ENCODE measurements at places on chromosomes 6 and 20.

- DNase-seq = peak; percentile 31
Measured at GRCh38 chr6:136550045-136550329, 235 bp downstream of the MAP7 start.

- DNase-seq = no peak
Measured at GRCh38 chr6:119647309-119647708, 297.7 kb upstream of the MAN1A1 start.

DNA sequence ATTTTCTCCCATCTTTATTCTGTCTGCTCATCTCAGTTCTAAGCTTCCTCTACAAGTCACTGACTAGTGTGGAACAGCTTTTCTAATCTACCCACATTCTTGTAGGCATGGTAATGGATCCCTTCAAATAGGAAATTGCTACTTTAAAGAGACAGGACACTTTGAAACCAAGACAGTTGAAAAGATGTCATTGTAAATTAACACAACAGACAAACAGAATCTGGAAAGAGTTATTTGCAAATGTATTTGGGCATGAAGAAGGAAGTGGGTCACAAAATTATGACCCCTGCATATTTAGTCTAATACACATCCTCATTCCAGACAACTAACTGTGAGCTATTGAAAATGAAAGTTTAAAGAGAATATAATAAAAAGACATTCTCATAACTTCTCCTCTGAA, 298.2 kb upstream of the MARCKS start:
- DNase-seq = no peak

DNA sequence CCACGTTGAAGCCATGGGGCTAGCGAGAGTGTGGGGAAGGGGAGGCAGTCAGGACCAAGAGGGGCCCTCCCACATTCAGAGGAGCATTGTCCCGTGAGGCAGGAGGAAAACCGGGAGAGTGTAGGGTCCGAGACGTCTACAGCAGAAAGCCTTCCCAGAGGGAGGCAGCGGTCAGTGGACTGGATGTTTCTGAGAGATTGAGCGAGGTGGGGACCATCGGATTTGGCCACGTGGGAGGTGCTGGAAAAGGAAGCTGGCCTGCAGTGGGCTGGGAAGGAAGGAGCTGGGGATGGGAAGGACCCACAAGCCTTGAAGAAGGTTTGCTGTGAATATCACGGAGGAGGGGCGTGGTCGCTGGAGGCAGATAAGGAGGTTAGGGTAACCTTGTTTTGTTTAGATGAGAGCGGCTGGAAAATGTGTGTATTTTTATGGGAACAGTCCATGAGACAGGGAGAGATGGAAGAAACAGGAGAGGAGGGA, 119.0 kb upstream of the RNF24 start:
- no peak for DNase-seq

DNA sequence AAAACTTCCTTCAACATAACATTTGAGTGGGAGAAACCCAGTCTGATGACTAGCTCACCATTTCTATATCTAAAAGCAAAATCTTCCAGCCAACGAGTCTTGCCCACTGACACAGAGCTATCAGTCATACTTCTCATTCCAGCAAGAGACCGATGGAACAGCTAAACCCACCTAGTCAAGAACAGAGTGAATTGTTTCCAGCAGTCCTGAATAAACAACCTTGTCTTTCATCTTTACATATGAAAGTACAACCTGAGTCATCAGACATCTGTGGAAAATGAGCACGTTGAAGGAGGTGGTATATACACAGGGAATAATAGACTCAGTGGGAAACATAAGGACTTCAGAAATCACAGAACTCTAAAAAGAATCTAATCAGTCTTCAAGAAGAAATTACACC, 23.8 kb downstream of the NRSN1 start:
- DNase-seq = no peak

- no peak for DNase-seq
Measured at GRCh38 chr6:43851204-43851865, 81.3 kb downstream of the VEGFA start.

DNA sequence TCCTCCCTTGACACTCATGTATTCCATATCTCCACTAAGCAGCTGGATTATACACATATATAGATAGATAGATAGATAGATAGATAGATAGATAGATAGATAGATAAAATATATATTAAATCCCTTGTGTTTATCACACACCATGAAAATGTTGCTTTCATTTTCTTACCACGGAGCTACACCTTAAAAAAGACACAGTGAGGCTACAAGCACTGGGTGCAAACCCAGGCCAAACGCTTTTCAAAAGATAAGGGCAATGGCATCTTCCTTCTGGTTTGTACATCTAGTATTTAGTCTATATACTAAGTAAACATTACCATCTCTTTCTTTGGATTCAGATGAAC, 377.1 kb downstream of the ESR1 start:
- DNase-seq = no peak

DNA sequence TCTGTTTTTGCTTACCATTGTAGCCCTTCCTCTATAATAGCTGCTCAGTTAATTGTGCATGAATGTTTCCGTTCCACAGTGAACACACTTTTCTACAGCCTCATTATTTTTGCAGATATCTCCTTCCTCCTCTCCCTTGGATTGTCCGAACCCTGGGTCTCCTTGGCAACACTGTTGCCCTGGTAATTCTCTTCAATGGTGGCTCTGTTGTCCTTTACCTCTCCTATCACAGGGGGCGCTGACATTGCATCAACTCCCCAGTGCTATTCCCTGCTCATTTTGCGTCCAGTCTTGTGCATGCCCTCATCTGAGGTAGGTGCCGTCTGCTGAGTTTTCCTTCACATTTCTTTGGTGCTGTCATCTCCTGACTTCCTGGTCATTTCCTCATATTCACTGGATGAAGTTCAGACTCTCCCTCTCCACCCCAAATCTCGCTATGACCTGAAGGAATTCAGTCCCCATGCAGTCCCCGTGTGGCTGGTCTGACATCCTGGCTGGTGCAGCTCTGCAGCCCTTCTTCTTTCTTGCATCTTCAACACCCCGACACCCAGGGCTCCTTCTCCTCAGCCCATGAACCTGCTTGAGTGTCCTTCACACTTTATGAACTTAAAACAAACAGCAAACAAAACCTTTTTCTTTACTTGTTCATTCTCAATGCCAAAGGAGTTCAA, 21.1 kb downstream of the PHACTR2 start:
- no peak for DNase-seq

DNA sequence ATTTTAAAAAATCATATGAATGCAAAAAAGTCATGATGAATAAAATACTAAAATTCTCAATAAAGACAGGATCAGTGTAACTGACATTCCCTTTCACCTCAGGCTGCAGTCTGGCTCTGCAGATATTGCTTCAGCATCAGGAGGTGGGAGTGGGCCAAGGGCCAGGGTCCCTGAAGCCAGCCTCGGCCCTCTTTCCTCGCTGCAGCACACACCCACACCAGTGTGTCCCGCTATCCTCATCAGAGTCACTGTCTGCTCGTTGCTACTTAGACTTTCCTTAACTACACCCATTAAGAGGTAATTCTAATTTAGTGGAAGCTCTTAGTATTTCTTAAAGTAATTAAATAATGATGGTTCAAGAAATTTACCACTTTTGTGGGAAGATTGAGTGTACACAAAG, 298.2 kb downstream of the UBE3D start:
- no peak for DNase-seq

DNA sequence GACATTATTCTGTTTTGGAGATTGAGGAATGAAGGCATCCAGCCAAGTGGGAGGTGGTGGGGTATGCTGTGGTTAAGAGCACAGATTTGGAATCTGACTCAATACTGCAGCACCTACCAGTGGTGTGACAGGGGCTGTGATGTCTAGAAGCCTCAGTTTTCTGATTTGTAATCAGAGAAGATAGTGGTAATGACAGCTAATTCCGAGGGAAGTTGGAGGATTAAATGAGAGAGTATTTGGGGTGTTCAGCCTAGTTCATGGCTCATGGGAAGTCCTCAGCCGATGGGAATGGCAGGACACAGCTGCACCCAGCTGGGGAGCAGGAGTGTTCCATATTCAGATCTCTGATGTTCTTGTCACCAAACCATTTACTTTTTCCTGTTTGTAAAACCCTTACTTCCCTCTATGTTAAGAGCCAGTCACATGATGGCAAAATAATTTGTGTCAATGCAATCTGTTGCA, 9.3 kb downstream of the SLC9A8 start:
- no peak for DNase-seq

GRCh38 chr20:64244870-64245603, 10.5 kb upstream of the PCMTD2 start:
- no peak for DNase-seq

GRCh38 chr6:163260911-163261310, 153.6 kb upstream of the QKI start:
- no peak for DNase-seq

DNA sequence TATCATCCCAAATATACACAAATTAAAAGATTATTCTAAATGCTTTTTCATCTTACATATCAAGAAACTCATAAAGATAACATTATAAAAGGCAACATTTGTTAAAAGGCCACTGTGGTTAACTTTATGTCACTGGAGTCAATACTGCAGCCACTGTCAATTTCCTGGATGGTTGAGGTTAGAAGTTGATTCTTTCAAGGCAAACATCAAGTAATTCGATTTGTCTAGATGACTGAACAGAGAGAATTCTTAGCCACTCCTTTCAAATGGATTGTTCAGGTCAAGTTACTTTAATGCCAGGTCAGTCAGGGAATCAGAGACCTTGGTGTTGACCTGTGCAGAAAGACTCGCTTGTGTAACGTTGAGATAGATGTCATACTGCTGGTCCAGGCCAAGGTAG, 44.4 kb upstream of the SIM1 start:
- no peak for DNase-seq

DNA sequence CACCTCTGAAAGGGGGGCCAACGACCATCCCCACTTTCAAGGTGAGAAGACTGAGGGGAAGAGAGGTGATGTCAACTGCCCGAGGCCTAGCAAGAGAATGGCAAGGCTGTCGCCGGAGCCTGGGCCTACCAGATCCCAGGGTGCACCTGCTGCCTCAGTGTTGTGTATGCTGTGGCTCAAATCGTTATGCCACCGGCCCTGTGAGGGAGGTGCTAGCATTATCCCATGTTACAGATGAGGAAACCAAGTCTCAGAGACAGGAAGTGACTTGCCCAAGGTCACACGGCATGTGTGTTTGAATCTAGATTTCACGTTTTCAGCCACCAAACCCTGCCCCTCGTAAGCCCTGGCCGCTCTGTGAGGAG, 152.5 kb downstream of the CEBPB start:
- DNase-seq = no peak

DNA sequence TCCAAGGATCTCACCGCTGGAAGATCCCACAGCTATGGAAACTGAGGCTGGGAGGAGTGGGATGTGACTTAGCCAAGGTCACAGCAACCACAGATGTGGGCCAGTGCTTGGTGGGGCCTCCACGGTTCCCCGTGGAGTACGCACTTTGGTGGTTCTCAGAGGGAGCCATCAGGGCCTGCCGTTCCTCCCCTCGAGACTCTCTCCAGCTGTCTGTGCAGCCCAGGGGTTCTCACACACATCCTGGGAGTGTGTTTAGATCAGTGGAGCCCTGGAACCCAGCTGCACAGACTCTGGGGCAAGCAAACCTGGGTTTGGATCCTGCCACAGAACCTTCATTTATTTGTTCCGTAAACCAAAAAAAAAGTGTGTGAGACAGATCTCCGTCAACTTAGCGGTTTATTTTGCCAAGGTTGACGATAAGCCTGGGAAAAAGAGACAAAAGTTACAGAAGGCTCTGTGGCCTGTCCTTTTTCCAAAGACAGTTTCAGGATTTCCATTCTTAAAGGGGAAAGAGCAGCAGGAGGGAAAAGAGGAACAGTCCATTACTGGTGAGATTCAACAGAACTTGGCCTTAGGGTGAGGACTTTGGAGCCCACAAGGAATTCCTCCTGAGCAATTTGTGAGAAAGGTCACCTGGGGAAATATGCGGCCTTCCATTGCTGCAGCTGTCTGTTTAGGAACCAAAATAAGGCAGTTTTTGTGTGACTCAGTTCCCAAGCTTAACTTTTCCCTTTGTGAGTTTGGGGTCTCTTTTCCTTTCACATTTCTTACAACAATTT, 13.6 kb upstream of the MYMX start:
- DNase-seq = no peak

All from natural killer cell (primary cell).